Dermis microvascular lymphatic vessel endothelial cell (primary cell): ENCODE measurements at places on chromosomes 13 and 19.

GRCh38 chr19:16892436-16892835, 3.6 kb downstream of the F2RL3 start:
- no peak for DNase-seq

DNA sequence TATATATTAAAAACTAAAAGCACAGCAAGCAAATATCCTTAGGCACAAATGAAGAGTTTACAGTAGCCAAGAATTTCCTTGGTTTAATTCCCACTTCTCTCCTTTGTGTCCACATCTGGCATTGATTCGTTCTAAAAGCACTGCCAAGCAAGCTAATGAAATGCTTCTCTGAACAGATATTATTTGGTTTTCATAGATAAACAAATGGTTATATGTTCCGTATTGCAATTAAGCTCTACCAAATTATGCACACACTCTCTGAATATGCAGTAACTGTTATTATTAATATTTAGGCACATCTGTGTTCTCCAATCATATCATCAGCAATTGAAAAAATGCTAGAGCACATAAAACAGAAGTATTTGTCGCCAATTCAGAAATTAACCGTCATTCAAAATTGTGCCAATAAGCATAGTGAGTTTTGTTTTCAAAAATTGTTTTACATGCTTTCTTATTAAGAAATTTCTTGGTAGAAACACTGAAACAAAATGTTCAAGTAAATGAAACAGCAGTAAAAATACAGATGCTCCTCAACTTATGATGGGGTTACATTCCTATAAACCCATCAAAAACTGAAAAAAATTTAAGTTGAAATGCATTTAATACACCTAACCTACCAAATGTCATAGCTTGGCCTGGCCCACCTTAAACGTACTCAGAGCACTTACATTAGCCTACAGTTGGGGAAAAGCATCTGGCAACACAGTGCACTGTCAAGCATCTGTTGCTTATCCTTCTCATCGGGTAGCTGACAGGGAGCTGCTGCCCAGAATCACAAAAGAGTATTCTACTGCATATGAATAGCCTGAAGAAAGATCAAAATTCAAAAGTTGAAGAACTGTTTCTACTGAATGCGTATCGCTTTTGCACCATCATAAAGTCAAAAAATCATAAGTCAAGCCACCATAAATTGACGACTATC, 2134.7 kb downstream of the PCDH9 start:
- no peak for DNase-seq

DNA sequence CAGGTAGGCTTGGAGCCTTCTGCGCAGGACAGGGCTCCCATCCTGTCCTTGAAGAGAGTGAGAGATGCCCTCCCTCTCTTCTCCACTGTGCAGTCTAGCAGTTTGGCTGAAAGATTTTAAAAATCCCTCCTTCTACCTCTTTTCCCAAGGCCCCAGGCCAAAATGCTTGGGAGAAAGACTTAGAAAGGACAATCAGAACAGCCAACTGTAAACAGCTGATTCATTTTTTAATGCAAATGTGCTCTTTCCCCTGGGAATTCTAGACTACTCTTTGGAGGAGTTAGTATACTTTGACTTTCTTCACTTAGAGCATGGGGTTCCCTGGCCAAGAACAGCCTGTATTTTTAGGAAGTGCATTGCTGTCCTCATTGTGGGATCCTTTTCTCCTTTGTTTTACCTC, 398.9 kb downstream of the GPC6 start:
- DNase-seq: no peak

DNA sequence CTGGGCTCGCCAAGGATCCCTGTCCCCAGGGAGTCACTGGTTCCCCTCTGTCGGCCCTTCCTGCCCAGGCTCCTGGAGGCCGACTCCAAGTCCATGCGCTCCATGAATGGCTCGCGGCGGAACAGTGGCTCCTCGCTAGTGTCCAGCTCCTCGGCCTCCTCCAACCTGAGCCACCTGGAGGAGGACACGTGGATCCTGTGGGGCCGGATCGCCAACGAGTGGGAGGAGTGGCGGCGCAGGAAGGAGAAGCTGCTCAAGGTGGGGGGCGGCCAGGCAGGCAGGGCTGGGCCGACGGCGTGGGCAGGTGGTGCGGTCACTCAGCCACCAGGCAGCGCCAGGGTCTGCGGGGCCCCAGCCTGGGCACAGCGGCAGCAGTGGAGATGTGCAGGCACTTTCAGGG, 17.6 kb downstream of the EVI5L start:
- DNase-seq: no peak

DNA sequence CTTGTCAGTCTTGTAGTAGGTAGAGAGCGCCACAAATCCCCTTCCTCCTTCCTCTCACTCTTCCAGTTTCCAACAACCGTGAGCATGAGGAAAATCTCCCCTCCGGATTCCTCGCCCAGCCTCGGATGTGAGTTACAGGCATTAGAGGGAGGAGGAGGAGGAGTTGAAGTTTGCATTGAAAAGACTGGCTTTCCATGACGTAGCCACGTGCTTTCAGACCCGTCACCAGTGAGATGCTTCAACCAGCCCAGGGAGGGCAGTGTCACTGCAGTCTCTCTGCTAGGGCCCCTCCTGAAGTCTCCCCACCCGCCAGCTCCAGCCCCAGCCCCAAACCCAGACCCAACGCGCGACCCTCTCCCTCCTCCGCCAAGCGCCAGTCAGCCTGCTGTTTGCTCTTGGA, 442 bp upstream of the FGF14 start:
- DNase-seq: no peak

DNA sequence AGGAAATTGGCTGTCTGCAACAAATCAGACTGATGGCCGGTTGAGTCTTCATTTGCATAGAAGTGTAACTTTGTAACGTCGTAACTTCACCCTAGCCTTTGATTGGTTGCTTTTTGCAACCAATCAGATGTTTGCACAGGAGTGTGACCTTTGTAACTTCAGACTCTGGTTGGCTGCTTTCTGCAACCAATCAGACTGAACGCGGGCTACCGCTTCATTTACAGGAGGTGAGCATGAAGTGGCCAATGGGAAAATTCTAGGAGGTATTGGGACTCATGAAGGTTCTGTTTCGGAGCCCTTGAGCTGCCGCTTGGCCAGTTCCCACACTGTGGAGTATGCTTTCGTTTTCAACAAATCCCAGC, 441 bp upstream of the ZNF559 start:
- DNase-seq: peak; percentile 84
